ENCODE measurements at places on chromosomes 1 and 21. TPM values are rescaled to one million over a fixed set of nuclear protein-coding genes. Genes with fewer than 3 reads are reported as not detected.

Gene EDARADD
- total RNA-seq = 50.4 TPM

Gene VHLL
- total RNA-seq = not detected

Gene ADCY10
- 0.13 TPM for total RNA-seq

Gene KCNK1
- 6.9 TPM for total RNA-seq

Gene KPRP
- total RNA-seq = not detected

Gene SUCO
- 62.4 TPM for total RNA-seq

Gene SYNJ1
- 19.1 TPM for total RNA-seq

Gene SELL
- 3.5 TPM for total RNA-seq

DNA sequence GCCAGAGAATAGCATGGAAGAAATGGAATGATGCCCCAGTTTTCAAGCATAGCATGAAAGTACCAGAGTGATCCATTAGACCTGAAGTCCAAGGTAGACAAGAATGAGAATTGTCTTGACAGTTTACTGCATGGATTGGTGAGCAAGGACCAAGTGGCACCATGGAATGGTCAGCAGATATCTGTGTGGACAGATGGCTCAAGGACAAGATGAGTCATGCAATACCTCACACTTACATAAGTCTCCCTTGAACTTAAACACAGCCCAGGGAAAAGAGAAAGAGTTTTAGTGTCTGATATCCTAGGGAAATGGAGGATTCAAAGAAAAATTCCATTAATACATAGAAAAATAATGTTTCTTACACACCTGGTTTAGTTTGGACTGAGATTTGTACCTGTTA is 195.2 kb downstream of the MRPL39 start:
- DNase-seq = no peak

- DNase-seq = no peak
Observed at GRCh38 chr1:240210026-240210425, 118.3 kb downstream of the FMN2 start.

DNA sequence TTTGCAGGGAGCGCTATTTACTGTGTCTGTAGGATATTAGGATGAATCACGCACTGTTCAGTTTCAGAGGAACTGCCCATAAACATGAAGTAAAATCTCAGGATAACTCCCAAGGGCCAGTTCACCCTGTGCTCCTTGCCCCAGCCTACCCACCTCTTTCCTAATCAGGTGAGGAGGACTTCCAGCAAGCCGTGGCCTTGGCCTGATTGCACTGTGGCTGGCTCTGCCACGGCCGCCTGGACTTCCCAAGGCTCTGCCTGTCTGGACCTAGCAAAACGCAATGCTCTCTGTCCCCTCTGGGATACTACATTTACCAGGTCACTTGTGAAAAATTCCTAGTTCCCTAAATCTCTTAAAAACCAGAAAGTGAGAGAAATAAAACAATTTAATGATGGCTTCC is 7.4 kb upstream of the ASCL5 start:
- no peak for DNase-seq

DNA sequence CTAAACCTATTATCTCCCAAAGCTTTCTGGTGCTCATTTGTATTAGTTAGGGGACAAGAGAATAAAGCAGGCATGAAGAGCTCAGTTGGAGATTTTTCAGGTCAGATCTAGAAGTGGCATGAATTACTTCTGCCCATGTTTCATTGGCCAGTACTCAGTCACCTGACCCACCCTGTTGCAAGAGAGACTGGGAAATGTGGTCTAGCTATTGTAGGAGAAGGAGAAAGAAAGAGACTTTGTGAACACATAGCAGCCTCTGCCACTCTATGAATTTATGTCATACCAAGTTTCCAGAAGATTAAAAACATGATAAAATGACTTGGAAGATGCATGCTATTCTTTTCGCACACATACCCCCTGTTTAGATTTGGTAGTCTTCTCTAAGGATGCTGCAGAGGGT is 302.3 kb upstream of the RUNX1 start:
- no peak for DNase-seq

GRCh38 chr21:25424048-25424447 is 183.2 kb downstream of the MRPL39 start:
- no peak for DNase-seq

- no peak for DNase-seq
Observed at GRCh38 chr1:91774520-91775203, 111.3 kb downstream of the TGFBR3 start.

DNA sequence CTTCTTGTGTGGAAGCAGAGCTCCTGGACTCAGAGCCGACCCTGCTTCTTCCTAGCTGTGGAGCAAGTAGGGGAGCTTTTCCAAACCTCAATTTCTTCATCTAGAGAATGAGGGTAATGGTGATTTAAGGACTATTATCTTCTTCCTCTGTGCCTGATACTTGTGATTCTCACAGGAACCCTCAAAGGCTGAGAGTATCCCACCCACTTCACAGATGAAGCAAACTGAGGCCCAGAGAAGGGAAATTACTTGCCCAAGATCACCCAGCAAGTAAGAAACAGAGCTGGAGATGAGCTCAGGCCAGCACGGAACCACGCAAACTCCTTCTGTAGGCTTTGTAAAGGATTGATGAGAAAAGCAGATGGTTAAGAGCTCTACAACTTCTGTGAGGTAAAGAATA is 15.1 kb upstream of the SLC2A1 start:
- no peak for DNase-seq

- DNase-seq = no peak
Observed at GRCh38 chr1:25854554-25854953, 4.7 kb downstream of the AUNIP start.

DNA sequence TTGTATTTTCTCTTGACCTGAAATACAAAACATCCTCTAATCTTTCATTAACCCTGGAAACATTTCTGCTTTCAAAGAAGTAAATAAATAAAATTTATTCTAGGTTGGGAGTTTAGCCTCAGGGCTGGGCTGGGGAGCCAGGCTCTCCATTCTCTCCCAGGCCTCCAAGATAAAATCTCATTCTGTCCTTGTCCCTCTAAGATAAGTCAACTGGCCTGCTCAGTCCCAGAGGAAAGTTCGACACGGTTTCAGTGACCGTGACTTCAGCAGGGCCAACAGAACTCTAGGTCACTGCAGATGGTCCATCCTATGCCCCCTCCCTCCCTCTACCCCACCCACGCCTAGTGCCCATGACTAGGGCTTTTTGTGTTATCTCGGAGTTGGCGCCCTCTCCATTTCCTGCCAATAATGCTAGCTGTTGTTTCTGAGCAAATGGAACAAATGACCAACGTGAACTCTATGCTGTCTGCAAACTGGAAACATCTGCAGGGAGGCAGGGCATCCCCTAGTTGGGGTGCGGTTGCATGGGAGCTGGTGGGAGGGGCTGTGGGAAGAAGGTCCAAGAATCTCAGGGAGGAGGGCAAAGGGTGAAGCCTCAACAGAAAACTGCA is 10.1 kb upstream of the ADORA3 start:
- no peak for DNase-seq

GRCh38 chr1:78291418-78291817 is 199.4 kb upstream of the PTGFR start:
- no peak for DNase-seq

DNA sequence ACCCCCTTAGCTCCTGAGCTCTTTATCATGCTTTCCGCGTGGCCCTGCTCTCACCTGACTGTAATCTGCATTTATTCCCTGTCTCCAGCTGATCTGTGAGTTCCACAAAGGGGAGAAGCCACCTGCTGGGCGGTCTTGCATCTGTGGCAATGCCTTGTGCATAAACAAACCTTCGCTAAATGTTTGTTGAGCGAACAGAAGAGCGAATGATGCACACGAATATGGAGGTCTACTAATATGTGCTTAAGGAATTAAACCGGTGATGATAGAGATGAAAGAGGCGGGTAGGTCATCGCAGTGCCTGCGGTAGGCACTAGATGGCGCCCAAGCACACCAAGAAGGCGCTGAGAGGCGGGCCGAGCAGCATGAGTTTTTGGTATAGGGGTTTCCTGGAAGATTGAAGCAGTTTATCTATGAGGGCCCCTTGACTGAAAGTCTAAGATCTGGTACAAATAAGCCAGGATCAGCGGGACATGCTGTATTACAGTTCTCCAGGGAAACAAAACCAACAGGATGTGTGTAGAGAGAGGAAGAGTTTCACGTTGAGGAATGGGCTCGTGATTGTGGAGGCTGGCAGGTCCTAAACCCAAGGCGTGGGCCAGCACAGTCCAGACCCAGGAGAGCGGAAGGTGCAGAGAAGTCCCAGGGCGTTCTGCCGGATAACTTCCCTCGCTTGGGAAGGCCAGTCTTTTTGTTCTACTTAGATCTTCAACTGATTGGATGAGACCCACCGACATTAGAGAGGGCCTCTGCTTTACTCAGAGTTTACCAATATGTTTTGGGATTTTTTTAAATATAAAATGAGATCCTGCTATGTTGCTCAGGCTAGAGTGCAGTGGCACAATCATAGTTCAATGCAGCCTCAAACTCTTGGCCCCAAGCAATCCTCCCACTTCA is 34.7 kb downstream of the TOMM20 start:
- peak; percentile 76 for DNase-seq

DNA sequence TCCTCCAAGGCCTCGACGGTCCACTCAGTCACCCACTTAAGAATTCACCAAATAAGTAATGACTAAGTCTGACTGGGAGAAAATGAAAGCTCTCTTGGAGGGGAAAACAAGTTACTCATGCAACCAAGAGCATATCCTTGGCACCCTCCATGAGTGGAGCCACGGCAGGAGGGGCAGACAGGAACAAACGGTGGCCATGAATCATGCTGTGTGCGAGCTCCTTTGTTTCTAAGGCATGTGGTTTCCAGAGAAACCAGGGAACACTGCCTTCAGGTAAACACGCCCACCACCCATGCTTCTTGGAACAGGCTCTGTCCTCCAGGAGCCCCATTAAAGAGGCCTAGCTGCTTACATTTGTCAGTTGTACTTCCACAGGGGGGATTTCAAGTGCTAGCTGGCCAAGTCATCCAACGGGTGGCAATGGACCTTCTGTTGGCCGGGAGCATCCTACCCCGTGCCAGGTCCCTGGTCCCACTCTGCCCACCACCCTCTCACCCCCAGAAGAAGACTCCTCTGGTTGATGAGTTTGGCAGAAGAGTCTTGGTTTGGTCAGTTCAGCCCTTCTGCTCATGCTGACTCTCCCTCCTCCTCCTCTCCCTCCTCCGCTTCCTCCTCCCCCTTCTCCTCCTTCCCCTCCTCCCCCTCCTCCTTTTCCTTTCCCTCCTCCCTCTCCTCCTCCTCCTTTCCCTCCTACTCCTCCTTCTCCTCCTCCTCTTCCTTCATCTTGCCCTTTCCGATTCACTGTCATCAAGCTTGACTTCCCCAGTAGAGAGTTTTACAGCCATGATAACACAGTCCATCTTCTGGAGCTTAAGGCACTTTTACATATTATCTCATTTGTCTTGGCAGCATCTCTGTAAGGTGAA is 107.6 kb downstream of the CCDC185 start:
- peak; percentile 64 for DNase-seq

DNA sequence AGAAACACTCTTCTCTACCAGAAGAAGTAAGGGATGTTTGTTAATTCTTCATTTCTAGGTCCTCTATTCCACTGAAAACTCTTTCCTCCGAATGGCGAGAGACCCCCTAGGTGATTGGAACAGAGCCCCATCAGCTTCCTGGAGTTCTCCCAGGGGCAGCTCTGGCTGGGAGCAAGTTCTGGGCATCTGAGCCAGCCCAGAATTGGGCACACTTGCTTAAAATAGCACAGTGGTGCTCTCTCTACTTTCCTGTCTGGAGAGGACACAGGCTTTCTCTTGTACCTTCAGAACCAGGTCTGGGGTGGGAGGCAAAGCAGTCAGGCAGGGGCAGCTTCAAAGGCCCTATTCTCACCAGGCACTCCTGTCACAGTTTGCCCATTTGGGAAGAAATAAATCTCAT is 83.2 kb upstream of the CNTN2 start:
- DNase-seq = no peak

- DNase-seq = no peak
Observed at GRCh38 chr1:173330149-173330951, 123.2 kb upstream of the TNFSF4 start.

- no peak for DNase-seq
Observed at GRCh38 chr21:21690068-21690665, 692.0 kb downstream of the NCAM2 start.

GRCh38 chr1:119132179-119132578 is 8.3 kb downstream of the WARS2 start:
- DNase-seq = no peak

GRCh38 chr1:154863315-154864174 is 6.5 kb downstream of the KCNN3 start:
- DNase-seq = no peak

DNA sequence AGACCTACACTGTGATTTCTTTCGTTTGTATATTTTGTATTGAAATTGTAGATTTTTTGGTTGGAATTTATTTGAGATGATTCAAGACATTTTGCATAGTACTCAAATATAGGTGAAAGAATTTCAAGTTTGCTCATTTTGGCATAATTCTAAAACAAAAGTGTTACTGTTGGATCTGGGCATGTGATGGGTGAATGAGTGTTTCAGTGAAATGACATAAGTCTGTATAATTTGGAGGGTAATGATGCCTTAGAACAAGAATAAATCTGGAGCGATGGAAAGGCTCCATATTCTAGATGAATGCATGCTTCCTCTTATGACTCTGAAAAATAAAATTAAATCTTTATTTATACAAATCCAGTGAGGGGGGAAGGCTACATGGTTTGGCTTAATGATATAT is 41.0 kb downstream of the NFIA start:
- DNase-seq = no peak

GRCh38 chr1:22769932-22770331 is 59.3 kb downstream of the EPHB2 start:
- no peak for DNase-seq

DNA sequence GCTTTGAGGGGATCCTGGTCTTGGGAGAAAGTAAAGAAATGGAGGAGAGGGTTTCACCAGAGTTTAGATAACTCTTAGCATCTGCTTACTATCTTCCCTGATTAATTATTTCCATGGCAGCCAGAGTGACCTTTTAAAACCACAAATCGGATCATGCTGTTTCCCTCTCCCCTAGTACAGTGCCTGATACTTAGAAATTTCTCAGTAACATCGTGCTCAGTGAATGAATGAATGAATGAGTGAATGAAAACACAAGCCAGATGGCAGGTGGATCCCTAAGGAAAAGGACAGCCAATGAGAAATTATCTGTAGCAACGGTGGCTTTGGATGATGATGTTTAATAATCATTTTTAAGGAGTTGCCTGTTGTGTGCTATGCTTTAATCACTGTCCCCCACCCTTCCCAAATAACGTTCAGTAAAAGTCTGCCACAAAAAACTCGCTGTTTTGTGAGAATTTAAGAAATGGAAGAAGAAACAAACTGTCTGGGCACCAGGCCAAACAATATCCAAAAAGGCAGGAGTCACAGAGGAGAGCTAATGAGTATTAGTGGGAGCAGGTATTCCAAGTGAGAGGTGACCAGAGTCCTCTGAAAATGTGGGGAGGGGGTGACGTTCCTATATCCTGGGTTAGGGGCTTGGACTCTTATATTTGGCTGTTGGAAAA is 737 bp upstream of the SMAP2 start:
- no peak for DNase-seq

- no peak for DNase-seq
Observed at GRCh38 chr1:234607109-234608024, 2.6 kb downstream of the IRF2BP2 start.

DNA sequence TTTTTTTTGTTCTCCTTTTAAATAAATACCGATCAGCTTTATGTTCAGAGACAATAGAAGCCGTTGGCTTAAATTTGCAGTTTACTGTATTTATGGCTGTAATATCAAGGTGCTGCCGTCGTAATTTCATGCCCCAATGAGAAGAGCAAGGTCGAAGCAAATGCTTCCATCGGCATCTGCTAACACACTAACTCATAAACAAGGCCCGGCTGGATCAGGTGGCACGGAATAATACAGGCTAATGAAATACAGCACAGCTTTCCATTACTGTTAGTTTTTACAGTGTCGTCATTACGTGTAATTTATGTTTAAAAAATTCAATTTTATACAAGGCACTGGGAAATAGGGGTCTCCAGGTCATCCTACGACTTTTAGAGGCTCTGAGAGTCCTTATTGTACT is 119.0 kb downstream of the PEX14 start:
- no peak for DNase-seq
